ENCODE measurements at places on chromosomes 6 and 20.

- no peak for ATAC-seq
These were observed 89.1 kb downstream of the ME1 start for GRCh38 chr6:83341765-83342164.

DNA sequence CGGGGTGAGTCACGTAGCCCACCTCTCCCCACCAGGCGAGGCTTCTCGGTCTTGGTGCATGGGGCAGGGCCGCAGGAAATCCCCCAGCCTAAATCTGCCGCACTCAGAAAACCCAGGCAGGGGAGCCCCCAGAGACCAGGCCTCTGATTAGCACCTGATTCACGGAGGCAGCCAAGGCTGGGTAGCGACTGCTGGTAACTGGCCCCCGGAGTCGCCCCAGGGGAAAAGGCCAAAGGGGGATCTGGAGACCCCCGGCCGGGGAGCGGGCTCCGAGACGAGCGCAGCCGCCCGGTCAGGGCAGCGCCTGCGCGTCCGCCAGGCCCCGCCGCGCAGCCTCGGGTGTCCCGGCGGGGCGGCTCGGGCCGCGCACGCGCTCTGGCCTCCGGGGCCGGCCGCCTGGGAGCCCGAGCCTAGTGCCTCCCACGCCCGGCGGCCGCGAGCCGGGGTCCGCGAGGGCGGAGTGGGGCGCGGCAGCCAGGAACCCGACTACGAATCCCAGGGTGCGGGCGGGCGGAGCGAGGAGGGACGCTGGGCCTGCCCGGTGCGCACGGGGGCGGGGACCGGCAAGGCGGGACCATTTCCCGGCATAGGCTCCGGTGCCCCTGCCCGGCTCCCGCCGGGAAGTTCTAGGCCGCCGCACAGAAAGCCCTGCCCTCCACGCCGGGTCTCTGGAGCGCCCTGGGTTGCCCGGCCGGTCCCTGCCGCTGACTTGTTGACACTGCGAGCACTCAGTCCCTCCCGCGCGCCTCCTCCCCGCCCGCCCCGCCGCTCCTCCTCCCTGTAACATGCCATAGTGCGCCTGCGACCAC, at the start of gene DUSP22:
DUSP22 (plus strand) TSS at position 791 of the 809 bp plus-strand sequence. CDS start 53 bp downstream, outside the sequence.
- ATAC-seq: peak; percentile 70

DNA sequence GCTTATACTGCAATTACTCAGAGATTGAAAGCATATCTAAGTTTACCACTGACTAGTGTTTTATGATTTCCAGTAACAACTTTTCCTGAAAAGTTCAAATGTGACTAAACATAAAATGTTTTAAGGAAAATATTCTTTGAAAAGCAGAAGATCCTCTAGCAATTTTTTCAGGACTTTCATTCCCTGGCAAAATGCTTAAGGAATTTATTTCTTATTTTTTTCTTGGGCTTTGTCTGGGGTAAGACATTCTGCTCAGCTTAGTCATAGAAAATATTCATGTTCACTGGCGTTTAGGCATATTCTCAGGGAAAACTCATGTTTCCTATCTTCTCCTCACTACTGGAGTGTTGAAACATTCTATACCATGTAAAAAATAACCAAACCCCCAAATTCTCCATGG, 235.3 kb upstream of the CEP162 start:
- no peak for ATAC-seq

- ATAC-seq: no peak
These were observed 83.5 kb downstream of the TTLL2 start for GRCh38 chr6:167408235-167408869.

DNA sequence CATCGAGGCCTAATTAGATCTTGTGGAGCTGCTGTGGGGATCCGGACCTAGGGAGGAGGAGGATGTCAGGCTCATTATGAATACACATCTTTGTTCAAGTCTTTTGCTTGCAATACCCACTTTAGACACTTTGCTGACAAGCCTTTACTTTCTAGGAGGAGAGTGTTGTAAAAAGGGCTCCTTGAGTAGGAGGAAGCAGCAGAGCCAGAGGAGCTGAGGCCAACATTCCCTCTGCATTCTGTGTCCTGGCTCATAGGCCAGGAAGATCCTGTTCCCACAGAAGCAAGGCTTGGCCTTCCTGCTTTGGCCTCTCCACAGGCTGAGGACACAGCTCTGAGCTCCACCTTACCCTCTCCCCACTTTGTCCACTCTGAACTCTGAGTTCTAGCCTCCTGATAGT, 67.1 kb downstream of the TPD52L1 start:
- no peak for ATAC-seq

GRCh38 chr20:1664911-1665310, 7.3 kb upstream of the SIRPG start:
- peak; percentile 44 for ATAC-seq

- no peak for ATAC-seq
These were observed 98.8 kb downstream of the SEL1L2 start for GRCh38 chr20:13891575-13891974.

- no peak for ATAC-seq
These were observed 283.9 kb downstream of the TBC1D7 start for GRCh38 chr6:13044390-13044789.

GRCh38 chr6:144171406-144171805, 21.1 kb downstream of the STX11 start:
- no peak for ATAC-seq

- ATAC-seq: no peak
These were observed 1.6 kb downstream of the LRRC1 start for GRCh38 chr6:53796451-53796780.

DNA sequence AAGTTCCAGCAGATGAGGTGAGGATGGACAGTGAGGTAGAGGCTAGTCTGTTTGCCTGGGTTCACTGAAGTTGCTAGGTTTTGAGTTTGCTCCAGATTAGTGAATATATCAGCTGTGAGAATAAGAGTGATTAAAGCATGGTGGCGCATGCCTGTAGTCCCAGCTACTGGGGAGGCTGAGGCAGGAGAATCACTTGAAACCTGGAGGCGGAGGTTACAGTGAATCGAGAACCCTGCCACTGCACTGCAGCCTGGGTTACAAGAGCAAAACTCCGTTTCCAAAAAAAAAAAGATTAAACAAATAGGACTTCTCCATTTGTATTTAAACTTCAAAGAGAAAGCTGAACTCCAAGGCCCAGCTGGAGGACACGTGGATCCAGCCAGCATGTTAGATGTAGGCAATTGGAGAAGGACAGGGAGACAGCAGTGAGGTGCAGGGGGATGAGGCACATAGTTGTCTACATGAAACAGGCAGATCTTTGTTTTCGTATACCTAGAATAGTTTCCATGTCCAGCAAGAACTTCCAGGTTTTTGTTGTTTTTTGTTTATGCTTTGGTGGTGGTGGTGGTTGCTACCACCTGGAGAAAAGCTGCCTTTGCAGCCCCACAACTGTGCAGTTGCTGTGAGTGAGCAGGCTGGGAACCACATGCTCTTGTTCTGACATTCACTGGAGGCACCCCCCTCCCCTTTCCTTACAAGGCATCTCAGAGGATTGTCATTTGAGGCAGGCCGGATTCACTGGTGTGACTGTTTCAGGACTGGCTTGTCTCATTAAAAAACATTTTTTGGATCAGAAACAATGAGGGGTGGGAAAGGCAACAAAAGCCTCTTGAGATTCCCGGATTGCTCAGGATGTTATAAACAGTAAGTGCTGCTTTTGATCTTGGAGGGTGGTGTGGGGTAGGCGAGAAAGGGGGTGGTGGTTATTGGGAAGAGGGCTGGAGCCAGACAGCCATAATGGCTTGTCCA, 72.3 kb downstream of the JARID2 start:
- peak; percentile 42 for ATAC-seq

- no peak for ATAC-seq
These were observed 1.7 kb upstream of the SLC12A5 start for GRCh38 chr20:46027245-46027853.

DNA sequence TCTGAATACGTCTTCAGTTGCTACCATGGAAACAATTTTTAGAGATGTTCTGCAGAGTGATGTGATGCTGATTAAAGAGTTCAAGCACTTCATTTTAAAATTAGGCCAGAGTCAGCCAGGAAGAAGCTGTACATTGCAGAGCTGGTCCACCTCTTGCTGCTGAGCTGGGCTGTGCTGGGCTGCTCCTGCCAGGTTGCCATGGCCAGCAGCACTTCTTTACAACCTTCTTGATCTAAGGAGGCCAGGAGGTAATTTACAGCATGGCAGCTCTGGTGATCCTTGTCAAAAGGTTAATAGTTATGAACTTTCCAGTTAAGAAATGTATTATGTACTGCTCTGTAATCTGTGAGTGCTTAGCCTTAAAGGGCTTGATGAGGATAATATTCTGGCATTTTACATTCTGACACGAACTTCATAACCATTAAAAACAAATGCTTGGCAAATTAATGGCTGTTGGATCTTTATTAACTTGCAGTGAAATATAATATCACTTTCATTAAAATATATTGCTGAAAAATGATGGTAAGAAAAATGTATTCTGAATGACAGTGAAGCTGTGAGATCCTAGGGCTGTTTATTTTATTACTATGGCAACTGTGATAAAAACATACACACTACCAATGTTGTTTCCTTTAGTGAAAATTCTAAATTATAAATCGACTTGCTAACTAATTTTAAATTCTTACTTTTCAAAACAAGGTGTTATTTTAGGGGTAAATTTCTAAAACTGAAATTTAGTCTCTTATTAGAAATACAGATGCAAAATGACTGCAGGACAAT, 259.7 kb downstream of the RFPL4B start:
- ATAC-seq: no peak

GRCh38 chr6:125009578-125009977, 47.3 kb downstream of the RNF217 start:
- no peak for ATAC-seq

- no peak for ATAC-seq
These were observed 5.3 kb downstream of the SOBP start for GRCh38 chr6:107495196-107495643.

GRCh38 chr6:156886409-156886808, 109.2 kb downstream of the ARID1B start:
- peak; percentile 81 for ATAC-seq

- ATAC-seq: no peak
These were observed 556.2 kb downstream of the CBLN4 start for GRCh38 chr20:55449091-55449490.

GRCh38 chr6:113530769-113531168, 326.4 kb upstream of the MARCKS start:
- ATAC-seq: no peak

GRCh38 chr6:157461000-157461915, 80.3 kb downstream of the ZDHHC14 start:
- ATAC-seq: peak; percentile 78

DNA sequence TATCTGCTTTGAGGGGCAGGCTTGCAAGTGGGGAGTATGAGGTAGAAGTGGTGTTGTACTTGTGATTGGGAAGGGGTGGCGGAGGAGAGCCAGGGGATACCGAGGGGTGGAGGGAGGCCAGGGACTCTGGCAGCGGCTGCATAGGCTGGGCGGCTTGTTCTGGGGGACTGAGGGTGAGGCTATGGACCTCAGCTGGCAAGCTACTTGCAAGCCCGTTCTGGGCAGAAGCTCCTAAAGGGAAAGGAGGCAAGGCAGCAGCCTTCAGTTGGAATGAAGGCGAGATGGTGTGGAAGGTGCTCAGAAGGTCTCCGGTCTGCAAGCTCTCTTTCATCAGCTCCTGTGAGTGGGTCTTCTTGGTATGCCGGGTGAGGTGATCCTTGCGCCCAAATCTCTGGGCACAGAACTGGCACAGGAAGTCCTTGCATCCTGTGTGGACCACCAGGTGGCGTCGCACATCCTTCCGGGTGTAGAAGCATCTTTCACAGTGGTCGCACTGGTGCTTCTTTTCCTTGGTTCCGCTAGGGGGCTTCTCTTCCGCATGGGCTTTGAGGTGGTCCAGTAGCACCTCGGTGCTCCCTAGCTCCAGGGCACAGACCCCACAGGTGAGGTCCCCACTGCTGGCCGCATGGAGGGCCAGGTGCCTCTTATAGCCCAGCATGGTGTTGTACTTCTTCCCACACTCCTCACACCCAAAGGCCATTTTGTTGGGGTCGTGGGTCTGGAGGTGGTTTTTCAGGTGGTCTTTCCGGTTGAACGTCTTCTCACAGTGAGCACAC, 66.0 kb downstream of the PLAGL1 start:
- ATAC-seq: peak; percentile 53

Data from activated T-helper 17 cell treated with anti-CD3 and anti-CD28 coated beads, Interleukin-2, amount 50 U/mL, for 72 hours (primary cell).